NCI-H1048 (cell line): ENCODE measurements at places on chromosomes 6 and 20.

DNA sequence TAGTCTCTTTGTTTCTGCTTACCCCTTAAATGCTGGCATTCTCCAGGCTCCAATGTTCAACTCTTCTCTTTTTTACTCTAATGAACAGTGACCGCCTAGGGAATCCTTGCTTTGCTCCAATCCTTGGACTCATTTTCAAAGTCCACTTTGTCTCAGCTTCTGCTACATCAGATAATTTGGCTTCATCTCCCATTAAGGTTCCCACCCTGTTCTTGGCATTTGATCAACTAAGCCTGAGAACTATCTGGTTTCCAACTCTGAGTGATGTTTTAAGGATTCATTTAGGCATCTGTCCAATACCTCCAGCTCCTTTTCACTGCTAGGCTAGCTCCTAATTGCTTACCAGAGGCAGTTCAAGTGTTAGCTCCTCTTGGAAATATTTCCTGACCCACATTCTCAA, 64.9 kb downstream of the ME1 start:
- no peak for DNase-seq

GRCh38 chr20:57849521-57850215, 139.9 kb upstream of the PMEPA1 start:
- no peak for DNase-seq

- DNase-seq = no peak
Measured at GRCh38 chr6:116111552-116112528, 11.2 kb downstream of the NT5DC1 start.

- no peak for DNase-seq
Measured at GRCh38 chr6:127182501-127182900, 64.0 kb downstream of the RSPO3 start.

DNA sequence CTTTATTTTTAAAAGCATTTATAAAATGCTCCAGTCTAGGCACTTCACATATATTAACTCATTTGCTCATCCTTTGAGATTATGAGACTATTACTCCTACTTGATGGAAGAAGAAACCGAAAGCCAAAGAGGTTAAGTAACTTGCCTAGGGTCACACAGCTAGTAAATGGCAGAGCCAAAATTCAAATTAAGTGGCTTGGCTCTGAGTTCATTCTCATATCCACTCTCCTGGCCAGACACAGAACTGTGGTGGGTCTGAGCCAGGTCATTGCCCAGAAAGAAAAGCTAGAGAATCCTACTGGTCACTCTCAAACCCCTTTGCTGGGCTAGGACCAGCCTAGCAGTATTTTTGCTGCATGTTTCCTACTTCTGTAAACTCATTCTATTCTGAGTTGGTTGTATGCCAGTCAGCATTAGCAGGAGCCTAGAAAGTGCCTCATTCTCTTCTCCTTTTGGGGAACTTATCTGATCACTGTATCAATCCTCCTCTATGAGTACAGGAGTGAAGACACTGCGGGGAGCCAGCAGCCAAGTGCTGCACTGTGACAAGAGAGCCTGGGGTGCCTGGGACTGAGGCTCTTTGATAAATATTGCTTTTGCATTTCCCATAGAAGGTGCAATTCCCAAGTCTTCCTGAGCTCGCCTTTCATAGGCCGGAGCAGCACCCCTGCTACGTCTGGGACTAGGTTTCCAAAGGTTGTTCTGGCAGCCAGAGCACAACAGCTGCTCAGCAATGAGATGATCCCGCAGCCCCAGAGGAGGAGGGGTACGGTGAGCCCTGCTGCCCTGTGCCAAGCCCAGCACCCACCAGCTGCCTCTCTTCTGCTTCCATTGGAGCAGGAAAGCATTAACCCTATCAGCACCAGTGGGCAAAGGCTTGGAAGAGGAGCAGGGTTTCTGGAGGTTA, 728.3 kb downstream of the MAFB start:
- no peak for DNase-seq

- DNase-seq = no peak
Measured at GRCh38 chr6:44126320-44127149, 717 bp downstream of the MRPL14 start.

GRCh38 chr20:9051508-9051907, 17.4 kb upstream of the PLCB4 start:
- no peak for DNase-seq

GRCh38 chr20:34369265-34369664, 6.2 kb downstream of the ITCH start:
- DNase-seq = no peak

GRCh38 chr20:61789329-61789728, 276.4 kb downstream of the TAF4 start:
- no peak for DNase-seq

- DNase-seq = no peak
Measured at GRCh38 chr6:113221850-113222249, 635.3 kb upstream of the MARCKS start.

GRCh38 chr6:141833001-141833655, 299.6 kb upstream of the GJE1 start:
- no peak for DNase-seq

DNA sequence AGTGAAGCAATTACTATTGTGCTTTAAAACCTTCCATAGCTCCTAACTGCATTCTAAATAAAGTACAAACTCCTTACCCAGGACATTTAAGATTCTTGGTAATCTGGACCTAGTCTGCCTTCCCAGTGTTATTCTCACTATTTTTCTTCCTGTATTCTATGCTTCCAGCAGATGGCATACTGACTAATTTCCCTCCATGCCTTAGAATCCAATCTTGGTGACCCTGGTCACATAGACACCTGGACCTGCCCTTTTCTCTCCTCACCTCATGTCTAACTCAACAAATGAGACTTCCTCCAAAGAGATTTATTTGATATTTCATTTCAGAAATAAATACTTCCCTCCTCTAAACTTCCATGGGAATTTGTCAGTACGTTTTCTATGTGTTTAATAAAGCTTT, 25.8 kb downstream of the ROS1 start:
- no peak for DNase-seq
